ENCODE measurements at places on chromosomes 13 and 19.

DNA sequence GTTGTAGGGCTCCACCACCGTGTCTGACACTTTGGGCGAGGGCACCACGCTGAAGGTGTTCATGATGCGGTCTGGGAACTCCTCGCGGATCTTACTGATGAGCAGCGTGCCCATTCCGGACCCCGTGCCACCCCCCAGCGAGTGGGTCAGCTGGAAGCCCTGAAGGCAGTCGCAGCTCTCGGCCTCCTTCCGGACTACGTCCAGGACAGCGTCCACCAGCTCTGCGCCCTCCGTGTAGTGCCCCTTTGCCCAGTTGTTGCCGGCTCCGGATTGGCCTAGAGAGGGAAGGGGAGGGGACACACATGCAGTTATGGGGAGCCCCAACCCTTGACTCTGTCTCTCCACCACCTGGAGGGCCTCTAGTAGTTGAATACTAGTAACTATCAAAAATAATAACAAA, 6.2 kb downstream of the TUBB4A start:
- DNase-seq: no peak

GRCh38 chr19:44789943-44790483, 12.3 kb downstream of the CBLC start:
- no peak for DNase-seq

DNA sequence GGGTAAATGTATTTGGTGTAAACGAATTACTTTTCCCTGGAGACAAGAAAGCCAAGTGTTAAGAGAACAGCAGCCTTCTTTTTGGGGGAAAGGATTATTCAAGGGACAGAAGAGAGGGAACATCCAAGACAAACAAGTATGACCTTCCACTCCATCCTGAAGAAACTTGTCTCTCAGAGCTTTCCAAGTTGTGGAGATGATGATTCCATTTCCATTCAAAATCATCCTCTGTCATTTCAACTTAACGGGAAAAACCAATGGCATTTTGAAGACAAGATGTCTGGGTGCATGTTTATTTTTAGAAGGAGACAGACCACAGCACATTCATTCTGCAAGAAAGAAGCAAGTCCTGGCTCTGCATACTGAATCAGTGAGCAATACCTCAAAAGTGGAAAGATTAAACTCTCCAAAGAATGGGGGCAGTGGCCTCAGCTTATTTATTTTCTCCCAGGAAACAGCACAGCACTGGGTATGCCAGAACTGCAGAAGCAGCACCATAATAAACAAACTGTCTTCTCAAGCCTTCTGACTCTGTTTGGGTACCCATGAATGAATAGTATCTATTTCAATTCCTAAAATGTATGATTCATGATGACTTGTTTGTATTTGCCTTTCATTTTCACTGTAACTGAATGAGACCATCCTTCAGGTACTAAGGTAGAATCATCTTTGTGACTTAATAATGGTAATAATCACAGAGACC, 541.0 kb downstream of the RFC3 start:
- DNase-seq: no peak

DNA sequence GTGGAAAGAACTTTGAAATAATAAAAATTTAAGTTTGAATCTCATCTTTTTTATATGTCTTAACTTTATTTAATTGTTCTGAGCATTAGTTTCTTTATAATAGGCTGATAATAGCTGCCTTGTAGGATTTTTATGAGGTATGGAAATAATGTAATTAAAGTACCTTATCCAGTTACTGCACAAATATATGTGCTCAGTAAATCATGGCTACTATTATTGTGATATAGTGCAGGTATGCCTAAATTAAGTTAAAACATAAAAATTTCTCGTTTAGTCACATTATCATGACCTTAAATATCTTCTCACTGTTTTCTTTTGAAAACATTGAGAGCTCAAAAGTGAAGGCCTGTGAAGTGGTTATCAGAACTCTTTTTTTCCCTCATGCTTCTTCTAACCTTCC, 62.9 kb downstream of the NDFIP2 start:
- DNase-seq: no peak

GRCh38 chr19:13881692-13882418, 4.9 kb downstream of the NANOS3 start:
- no peak for DNase-seq

GRCh38 chr13:52847682-52848432, 583 bp downstream of the PCDH8 start:
- no peak for DNase-seq

DNA sequence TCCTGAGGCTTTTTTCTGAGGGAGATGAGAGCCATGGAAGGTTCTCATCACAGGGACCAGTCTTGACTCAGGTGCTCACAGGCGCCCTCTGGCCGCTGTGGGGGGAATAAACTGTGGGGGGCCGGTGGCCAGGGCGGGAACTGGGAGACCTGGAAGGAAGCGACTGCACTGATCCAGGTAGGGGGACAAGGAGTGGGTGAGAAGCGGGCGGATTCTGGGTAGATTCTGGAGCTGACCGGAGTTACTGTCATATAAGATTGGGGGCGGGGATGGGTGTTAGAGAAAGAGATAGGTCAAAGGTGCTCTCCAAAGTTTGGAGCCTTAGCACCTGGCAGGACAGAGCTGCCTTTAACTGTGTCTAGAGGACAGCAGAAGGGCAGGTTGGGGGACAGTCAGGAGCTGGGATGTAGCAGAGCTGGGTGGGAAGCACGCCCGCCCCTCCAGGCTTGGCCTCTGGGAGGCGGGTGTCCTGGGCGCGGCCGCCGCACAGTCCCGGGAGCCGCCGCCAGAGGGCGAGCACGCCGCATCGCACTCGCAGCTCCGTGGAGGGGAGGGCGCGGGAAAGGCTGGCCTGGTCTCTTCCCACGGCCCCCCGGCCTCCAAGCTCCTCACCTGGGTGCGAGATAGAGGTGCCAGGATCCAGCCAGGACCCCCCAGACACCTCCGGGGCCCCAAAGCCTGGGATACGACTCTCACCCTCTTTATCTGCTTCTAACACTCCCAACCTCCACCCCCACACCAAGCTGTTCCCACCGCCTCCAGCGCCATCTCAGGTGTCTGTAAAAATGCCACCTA, 4.2 kb upstream of the DAND5 start:
- no peak for DNase-seq

GRCh38 chr13:50158385-50159165, 143.3 kb downstream of the KCNRG start:
- no peak for DNase-seq

DNA sequence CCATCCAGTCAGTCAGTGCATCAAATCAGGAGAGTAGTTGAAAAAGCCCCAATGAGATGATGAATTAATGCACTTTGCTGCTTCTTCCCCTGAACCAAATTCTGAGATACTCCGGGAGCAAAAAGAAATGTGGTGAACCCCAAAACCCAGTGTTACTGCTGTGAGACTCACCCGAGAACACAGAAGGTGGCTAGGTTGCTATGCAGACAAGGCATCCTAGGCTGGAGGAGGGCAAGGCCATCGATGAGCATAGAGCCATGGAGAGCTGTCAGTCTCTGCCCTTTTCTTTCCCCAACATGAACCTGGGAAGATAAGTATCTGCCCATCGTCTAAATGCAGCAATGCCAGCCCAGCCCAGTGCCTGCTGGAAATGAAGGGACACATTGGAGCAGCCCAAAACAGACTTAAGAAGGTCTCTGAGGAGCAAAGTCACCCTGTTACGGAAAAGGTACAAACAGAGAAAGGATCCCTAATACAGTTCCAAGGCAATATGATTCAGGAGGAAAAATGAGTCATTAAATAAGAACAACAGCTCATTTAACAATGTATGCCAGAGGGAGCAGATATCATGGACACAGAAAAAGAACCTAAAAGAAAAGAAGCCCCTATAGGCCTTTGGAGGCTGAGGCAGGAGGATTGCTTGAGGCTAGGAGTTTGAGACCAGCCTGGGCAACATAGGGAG, 272.0 kb downstream of the FOXO1 start:
- DNase-seq: no peak

GRCh38 chr13:96730676-96731075, 263.6 kb downstream of the OXGR1 start:
- no peak for DNase-seq

- no peak for DNase-seq
Observed at GRCh38 chr19:2330632-2331284, 2.3 kb downstream of the SPPL2B start.

DNA sequence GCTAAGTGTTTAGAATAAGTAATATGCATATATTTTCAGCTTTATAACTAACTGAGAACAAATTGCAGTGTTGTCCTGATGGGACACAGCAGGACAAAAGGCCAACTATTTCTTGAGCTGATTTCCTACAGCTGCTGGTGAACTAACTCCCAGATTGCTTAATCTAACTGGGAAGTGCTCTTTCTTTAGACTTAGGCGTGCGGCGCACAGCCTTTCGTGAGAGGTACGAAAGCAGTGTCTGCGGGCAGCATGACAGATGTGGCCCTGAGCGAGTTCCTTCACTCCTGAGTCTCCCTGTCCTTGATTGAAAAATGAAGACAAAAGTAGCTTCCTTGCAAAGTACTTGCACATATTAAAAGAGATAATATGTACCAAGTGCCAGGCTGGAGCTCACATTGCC, 47.3 kb upstream of the NPAS1 start:
- DNase-seq: no peak

DNA sequence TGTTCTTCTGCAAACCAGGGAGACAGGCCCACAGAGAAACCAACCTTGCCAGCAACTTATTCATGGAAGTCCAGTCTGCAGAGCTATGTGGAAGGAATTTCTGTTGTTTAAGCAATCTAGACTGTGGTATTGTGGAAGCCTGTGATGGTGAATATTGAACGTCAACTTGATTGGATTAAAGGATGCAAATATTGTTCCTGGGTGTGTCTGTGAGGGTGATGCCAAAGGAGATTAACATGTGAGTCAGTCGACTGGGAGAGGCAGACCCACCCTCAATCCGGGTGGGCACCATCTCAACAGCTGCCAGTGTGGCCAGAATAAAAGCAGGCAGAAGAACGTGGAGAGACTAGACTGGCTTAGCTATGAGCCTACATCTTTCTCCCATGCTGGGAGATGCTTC, 606.0 kb downstream of the EFNB2 start:
- DNase-seq: no peak

DNA sequence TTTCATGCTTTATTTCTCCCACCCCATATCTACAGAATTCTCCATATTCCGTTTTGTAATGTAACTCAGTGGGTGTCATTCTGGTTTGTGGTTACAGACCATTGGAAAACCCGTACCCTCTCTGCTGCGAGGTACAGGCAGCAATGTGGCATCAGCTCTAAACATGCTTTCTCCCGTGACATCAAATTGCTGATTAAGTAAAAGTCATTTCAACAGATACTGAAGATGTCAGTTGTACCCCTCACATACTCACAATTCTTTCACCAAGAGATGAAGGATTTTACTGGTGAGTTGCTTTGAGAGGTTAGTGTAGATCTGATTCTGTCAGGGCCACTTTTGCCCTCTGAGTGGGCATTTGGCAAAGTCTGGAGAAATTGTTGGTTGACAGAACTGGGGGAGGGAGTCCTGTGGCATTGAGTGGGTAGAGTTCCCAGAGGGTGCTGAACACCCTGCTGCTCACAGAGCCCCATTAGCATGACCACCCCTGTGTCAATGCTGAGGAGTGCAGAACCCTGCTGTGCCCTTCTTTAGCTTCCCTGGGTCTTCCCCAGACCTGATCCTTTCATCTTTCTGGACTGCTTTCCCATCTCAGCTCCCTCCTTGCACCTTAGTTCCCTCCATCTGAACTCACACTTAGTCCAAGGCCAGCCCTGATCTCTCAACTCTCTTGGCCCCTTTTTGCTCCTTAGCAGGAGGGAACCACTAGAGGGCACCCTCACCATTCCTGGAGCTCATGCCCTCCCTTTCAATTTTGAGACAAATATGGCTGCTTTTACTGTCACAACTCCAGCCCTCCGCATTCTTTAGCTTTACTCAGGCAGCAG, 39.9 kb upstream of the CEACAM8 start:
- no peak for DNase-seq

GRCh38 chr13:25018729-25019115, 77.2 kb upstream of the PABPC3 start:
- DNase-seq: no peak

DNA sequence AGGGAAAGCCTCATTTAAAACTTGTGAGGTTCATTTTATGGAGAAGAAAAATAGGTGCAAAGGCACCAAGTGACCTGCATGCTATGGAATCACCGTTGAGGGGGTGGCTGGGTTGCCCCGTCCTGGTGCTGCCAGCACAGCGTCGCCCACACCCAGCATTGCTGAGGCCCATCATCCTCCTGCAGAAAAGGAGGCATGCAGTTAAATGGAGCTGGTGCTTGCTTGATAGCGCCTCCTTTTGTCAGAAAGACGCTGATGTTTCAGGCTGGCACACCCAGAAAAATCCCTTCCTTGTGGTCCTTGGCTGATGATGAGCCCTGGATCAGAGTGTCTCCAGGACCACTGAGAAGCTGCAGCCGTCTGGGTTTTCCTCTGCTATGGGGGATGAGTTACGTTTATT, 36.9 kb downstream of the DHRS12 start:
- no peak for DNase-seq

GRCh38 chr19:50556282-50557008, 11.8 kb downstream of the LRRC4B start:
- no peak for DNase-seq

DNA sequence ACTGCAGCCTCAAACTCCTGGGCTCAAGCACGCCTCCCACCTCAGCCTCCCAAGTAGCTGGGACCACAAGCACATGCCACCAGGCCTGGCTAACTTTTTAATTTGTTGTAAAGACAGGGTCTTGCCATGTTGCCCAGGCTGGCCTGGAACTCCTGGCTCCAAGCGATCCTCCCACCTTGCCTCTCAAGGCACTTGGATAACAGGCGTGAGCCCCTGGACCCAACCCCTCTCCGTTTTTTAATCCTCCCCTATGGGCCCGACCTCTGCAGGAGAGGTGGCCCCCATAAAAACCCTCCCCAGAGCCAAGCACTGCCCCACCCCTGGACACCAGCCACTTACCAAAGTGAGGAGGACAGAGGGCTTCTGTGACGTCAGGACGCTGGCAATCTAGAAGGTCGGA, 28.6 kb downstream of the PEPD start:
- DNase-seq: no peak

DNA sequence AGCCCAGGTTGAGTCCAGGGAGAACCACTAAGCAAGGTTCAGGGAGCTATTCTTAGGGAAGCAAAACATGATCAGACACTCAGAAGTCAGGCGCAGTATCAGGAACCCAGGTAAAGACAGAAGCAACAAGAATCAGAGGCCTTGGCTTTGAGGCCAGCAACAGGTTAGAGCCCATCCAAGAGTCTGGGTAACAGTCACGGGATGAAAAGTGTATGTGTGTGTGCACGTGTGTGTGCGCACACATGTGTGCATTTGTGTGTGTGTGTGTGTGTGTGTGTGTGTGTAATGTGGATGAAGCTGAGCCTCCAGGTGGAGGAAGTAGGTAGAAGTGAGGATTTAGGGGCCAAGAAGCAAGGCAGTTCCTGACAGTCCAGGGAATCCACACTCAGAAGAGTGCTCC, 63.1 kb downstream of the CCNA1 start:
- no peak for DNase-seq

All from left renal pelvis (tissue), 4 donors.